ENCODE measurements at places on chromosomes 2 and 18. TPM values are rescaled to one million over a fixed set of nuclear protein-coding genes. Genes with fewer than 3 reads are reported as not detected.
A peak's percentile ranks its signal among the peaks of the same experiment; 100 is the strongest.

GRCh38 chr18:27595113-27595838 lies 410.2 kb upstream of the CHST9 start:
- no peak overlapping the region for H3K4me3 ChIP-seq
- no peak overlapping the region for H3K27ac ChIP-seq
- no peaks in the 10 kb centered on the region for H3K36me3 ChIP-seq
- no peaks in the 10 kb centered on the region for H3K27me3 ChIP-seq
- no peak for DNase-seq

ERBB4 gene
- not detected for total RNA-seq

DNA sequence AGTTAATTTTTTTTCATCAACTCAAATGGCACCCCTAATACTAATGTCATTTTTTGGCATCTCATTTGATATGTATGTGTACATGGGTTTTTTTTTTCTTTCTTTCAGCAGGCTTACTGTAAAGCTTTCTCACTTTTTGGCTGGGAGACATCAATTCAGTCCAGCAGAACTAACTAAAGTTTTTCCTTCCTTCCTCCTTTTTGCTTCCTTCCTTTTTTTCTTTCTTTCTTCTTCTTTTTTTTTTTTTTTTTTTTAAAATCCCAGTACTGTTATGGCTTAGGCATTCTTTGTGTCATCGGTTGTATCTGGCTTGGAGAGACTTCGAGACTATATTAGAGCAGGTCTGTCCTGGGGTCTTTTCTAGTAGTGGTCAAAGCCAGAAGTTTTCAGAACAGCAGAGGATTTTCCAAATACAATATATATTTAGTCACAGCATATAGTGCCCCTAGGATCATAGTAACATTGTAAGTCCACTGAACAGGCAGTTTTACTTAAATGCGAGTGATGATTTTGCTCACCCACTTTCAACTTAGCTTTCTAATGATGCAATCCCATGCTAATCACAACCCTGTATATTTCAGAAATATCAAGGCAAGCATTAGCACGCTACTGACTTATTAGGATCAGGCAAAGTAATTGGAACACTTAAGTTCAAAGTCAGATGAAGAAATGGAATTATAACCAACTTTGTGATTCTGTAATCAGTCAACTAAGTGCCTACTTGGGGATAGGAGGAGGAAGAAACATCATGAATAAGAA lies 4.0 kb downstream of the KLHL29 start:
- no peak overlapping the region for H3K27ac ChIP-seq
- H3K36me3 ChIP-seq, result no peaks in the 10 kb centered on the region
- peaks cover 34% of the 10 kb centered on the region for H3K27me3 ChIP-seq
- no peak overlapping the region for H3K4me3 ChIP-seq

EMILIN2 gene
- total RNA-seq, result 12.0 TPM

DNA sequence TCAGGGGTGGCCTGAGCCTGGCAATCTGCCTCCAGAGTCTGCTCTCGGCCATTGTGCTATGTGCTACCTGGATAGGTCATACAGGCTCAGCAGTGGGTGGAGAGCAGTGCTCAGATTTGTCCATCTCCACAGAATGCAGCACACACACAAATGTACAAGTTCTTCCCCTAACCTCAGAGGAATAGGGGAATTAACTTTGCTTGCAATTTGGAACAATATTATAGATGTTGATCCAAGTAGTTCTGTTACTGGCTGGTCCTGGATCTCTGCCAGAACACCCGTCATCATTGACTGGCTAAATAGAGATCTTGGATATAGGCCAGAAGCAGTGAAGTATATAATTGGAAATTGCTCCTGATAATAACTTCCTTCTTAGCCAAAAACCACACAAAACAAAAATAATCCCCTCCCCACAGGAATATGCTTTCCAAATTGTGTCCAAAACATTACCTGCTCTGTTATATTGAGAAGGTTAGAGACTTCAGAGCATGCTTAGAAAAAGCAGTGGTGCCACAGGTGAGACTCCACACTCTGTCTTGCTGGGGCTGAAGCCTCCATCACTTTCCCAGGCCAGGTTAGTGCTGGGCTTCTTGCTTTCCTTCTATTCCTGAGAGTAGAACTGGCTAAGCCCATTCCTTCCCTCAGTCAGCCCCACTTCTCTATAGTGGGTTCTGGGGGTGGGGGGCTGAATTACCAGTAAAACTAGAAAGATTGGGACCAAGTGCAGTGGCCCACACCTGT lies 38.8 kb downstream of the NCAPH start:
- no peak overlapping the region for H3K27ac ChIP-seq
- peak; percentile 36 for DNase-seq
- no peaks in the 10 kb centered on the region for H3K27me3 ChIP-seq
- no peaks in the 10 kb centered on the region for H3K36me3 ChIP-seq
- peaks cover 6% of the 10 kb centered on the region for H3K4me1 ChIP-seq
- no peak overlapping the region for H3K4me3 ChIP-seq

Data from transverse colon (tissue), 4 donors.